ENCODE measurements at places on chromosomes 7 and 10. TPM values are rescaled to one million over a fixed set of nuclear protein-coding genes. Genes with fewer than 3 reads are reported as not detected.

DNA sequence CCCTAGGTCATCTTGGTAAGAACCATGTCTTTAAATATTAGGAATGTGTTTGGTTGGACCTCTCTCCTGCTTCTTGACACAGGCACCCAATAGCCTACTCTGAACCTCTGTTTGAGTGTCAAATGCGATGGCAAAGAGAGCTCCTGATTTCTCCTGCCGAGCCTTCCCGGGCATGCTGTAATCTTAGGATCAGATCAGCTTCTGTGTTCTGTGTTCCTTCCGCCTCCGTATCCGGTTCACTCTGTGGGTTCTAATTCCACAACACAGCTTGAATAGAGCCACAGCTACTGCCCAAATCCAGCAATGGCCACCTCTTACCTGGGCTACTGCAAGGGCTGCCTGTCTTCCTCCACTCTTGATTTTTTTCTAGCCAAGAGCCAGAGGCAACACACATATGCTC lies 165.2 kb upstream of the TNS3 start:
- DNase-seq = no peak

- DNase-seq = no peak
Measured at GRCh38 chr7:28592861-28593260, 180.5 kb downstream of the CREB5 start.

- no peak for DNase-seq
Measured at GRCh38 chr7:26620352-26620751, 244.0 kb downstream of the SKAP2 start.

- peak; percentile 41 for DNase-seq
Measured at GRCh38 chr10:124648738-124649137, 95.4 kb downstream of the FAM53B start.

DNA sequence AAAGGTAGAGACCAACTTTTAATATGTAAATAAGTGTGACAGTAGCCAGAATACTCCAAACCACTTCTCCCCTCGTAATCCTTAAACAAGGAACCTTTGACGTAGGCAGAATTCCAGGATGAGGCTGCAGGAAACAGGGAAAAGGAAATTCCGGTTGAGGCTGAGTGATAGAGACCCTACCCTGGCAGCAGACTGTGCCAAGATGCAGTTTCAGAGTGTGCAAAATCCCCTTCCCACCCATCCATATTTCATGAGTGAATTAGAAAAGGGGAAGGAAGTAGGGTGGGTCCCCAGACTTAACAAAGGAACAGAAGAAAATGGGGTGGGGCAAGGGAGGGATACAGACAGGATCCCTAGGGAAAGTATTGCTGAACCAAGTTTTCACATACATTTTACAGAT lies 143.0 kb downstream of the RAPGEF5 start:
- DNase-seq = no peak

DNA sequence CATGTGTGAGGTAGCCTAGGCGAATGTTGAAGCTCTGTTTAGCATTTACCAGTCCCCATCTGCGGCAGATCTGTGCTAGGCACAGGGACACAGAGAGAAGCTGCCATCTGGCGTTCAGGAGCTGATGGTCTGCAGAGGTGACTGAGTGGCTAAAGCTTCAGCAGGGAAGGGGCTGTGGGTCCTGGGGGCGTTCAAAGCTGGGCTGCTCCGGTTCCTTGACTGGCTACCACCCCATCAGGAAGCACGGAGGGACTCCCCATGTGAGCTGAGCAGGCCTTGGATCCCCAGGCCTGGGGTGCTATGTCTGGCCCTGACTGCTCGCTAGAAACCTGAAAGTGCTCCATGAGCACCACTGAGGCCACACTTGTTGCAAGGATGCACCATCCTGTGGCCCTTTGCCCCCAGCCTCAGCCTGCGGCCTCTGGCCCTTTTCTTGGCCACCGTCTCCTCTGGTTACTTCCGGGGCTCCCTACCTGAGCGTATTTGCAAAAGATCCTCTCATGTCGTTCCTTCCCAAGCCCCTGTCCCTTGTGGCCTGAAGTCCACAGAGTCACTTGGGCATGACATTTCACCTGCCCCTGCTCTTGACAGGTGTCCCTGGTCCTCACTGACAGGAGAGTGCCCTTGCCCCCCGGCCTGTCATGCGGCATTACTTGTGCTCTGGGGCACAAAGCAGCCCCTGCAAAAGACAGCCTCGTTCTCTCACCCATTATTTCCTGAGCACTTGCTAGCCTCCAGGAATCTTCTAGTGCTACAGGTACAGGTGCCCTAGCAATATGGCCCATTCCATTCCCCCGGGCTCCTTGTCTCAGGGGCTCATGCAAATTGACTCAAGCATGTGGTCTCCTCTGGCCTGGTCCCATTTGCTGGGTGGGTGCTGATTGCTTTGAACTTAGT lies 108.1 kb downstream of the GLRX3 start:
- DNase-seq = no peak

GRCh38 chr10:43079856-43080255 lies 3.0 kb downstream of the RET start:
- DNase-seq = no peak

- no peak for DNase-seq
Measured at GRCh38 chr7:24283554-24283896, 465 bp upstream of the NPY start.

- no peak for DNase-seq
Measured at GRCh38 chr10:60314069-60314940, 75.4 kb downstream of the ANK3 start.

GRCh38 chr10:112588225-112588990 lies 141.4 kb downstream of the VTI1A start:
- no peak for DNase-seq

GRCh38 chr7:77954773-77955555 lies 156.4 kb downstream of the PHTF2 start:
- DNase-seq = no peak

DNA sequence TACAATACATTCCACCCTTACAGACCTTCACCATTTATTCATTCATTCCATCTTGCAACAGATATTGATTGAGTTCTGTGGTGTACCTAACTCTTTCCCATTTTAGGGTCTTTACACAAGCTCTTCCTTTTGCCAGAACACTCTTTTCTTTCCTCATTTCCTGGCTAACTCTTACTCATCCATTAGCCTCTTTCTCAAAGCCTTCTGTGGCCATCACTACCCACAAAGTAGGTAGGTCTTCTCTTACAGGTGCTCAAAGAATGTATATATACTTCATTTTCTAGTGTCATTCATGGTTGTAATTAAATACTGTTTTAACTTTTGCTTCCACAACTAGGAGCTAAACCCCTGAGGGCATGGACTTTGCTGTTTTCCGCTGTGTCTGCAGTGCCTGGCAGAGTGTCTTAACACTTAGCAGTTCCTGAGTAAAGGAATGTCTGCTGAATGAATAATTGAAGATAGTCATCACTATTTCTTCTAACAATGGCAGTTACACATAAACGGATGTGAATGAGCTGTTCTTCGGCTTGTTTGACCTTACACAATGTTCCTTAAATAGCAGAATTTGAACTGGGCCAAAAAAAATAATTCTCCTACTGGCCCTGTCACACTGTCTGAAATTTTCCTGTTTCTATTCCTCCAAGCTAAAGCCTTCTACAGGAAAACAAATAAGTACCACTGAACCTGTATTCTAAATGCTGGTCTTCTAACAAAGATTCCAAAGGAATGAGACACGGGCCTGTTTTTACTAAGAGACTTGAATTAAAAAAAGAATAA lies 15.1 kb downstream of the BCAP29 start:
- no peak for DNase-seq

DNA sequence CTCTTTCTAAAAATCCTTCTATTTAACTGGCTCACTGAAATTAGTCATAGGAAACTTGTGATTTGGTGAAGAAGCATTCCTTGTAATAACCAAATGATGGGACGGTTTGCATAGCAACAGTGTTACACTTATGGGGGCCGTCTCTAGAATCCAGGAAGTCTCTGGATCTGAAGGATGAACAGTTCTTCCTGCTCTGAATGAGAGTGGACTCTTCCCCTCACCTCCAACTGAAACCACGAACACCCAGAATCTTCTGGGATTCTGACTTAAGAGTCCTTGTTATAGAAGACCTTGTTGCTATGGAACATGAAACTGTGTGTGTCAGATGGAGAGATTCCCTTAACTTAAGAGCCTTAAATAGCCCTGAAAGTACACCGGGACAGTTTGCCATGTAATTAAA lies 23.2 kb downstream of the NOLC1 start:
- no peak for DNase-seq

DNA sequence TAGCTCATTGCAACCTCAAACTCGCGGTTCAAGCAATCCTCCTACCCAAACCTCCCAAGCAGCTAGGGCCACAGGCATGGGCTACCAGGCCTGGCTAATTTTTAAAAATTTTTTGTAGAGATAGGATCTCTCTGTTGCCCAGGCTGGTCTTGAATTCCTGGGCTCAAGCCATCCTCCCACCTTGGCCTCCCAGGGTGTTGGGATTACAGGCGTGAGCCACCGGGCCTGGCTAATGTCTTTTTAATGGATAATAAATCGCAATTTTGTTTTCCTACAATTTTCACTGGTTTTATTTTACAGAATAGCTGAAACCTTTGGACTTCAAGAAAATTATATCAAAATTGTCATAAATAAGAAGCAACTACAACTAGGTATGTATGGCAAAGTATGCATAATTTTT lies 10.9 kb downstream of the NUB1 start:
- DNase-seq = no peak

GRCh38 chr10:97943294-97943693 lies 87.1 kb downstream of the CRTAC1 start:
- no peak for DNase-seq

DNA sequence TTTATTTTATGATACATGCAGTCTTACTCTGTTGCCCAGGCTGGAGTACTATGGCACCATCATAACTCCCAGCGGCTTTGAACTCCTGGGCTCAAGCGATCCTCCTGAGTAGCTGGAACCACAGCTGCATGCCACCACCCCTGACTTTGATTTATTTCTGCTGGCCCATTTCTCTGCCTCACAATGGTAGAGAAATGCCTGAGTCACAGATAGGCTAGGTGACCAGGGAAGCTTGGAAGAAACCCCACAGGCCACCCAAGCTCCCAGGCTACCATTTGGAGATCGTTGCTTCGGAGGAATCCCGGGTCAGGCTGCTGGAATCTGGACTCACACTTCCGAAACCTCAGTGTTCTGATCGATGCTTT lies 17.4 kb upstream of the BAIAP2L1 start:
- no peak for DNase-seq

DNA sequence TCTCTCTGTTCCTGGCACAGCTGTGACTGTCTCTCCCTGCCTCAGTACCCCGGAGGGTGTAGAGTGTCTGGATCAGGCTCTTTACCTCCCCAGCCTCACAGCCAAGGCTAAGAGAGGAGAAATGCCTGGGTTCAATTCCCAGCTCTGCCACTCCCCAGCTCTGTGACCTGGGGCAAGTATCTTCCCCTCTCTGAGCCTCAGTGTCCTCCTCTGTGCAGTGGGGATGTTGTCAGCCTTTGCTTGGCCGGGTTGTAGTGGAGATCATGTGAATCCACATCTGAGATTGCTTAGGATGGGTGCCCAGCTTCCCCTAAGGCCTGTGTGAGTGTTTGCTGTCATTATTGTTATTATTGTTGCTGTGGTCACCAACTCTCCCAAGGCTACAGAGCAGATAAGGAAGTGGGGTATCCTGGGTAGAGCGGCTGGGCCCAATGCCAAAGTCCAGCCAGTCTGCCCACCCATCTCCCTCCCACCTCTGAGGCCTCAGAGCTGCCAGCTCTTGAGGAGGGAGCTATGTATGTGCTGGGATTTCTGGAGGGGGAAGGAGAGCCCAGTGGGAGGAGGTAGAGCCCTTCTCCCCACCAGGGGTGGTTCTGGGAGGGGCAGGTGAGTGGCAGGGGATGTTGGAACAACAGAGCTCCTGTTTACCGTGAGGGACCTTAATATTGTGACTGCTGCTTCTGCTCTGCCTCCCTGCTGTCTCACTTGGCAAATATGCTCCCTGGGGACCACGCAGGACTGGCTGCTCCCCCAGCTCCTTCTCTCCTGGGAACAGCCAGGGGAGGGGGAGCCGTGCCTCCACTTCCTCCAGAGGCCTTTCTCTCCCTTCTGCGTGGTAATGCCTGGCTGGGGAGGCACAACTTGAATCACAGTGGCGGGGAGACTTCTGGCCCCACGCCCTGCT lies 170.5 kb downstream of the RPS24 start:
- DNase-seq = no peak

- DNase-seq = no peak
Measured at GRCh38 chr7:1290026-1290678, 57.5 kb downstream of the UNCX start.

DNA sequence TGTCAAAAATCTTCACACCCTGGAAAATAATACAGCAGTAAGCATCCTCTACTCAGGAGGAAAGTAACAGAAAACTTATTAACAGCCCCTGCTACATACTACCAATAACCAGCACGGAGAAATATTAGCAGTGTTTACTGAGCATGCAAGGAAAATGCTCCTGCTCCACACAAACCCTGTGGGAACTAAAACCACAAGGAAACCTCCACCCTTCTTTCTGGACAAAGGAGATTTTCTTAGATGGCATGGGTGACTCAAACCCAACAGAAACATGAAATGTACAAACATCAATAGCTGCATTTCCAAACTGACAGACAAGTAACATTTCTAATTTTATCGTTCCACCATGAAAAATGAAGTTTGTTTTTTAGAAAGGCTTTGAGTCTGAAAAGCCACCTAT lies 113.4 kb downstream of the VPS41 start:
- no peak for DNase-seq

DNA sequence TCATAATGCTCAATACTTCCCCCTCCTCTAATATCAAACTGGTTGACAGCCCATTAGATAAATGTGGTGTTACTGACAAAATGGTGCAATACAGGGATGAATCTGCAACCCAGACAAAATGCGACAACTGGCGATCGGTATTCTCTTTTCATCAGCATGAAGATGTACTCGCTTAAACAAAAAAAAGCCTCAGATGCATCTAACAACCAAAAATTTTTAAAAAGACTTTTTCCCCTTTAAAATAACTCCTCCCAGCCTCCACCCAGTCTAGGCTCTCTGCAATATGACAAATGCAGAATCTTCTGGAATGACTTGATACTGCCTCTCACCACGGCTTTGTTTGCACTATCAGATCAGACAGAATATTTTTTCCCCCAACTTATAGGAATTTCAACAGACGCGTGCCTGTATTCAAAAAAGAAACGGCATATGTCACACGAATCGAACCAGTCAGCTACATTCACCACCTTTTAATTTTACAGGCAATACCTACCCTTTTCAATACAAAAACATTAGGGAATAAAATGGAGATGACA lies 1.2 kb downstream of the YWHAG start:
- DNase-seq = no peak

- DNase-seq = no peak
Measured at GRCh38 chr7:80679921-80680907, 41.8 kb downstream of the CD36 start.

- no peak for DNase-seq
Measured at GRCh38 chr10:113475381-113475807, 77.5 kb upstream of the HABP2 start.

- no peak for DNase-seq
Measured at GRCh38 chr7:19284136-19284535, 138.9 kb upstream of the FERD3L start.

PPP2R2D gene
- polyA plus RNA-seq = 37.5 TPM

LEP gene
- 0.34 TPM for polyA plus RNA-seq

ASB10 gene
- polyA plus RNA-seq = not detected

TAS2R5 gene
- 1.4 TPM for polyA plus RNA-seq

PLEKHA8 gene
- 18.2 TPM for polyA plus RNA-seq

TUBB8 gene
- polyA plus RNA-seq = 0.69 TPM

MKI67 gene
- 47.5 TPM for polyA plus RNA-seq

VWDE gene
- polyA plus RNA-seq = 3.8 TPM

PNLIPRP3 gene
- not detected for polyA plus RNA-seq

PDK4 gene
- polyA plus RNA-seq = 17.0 TPM

SLC18A2 gene
- 1.2 TPM for polyA plus RNA-seq

OPALIN gene
- not detected for polyA plus RNA-seq

PDE6C gene
- 0.28 TPM for polyA plus RNA-seq

CALCR gene
- 1.1 TPM for polyA plus RNA-seq

CLRN3 gene
- polyA plus RNA-seq = 22.8 TPM

UCN3 gene
- 2.4 TPM for polyA plus RNA-seq

CALML3 gene
- polyA plus RNA-seq = 0.10 TPM

Measured in right renal cortex interstitium (tissue), 3 donors.